ENCODE measurements at places on chromosomes 16 and 17.

DNA sequence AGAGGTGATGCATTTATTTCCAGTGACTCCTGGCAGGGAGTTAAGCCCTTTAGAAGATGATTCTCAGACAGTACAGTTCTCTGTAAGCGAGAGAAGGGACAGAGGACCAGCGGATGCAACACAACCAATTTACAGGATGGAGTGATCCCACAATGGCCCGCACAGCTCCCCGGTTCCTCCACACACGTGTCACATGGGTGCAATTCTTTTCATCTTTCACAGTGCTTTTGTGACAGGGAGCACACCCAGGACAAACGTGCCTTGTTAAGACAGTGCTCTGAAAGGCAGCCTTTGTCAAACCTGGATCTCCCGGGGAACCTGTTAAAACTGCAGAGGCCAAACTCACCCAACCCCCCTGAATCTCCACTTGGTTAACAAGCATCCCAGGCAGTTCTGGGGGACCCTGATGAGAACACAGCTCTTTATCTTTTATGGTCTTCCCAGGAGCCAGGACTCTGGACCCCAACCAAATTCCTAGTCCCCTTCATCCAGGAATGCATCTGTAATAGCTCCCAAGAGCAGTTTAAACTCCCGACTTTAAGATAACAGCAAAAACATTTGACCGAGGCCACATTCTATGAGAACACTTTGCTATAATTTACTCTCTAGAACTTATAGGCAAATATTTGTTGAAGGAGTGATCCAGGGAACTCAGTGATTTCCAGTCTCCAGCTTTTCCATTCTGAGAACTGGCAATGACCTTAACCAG lies 134.9 kb upstream of the CDH5 start:
- DNase-seq: no peak

DNA sequence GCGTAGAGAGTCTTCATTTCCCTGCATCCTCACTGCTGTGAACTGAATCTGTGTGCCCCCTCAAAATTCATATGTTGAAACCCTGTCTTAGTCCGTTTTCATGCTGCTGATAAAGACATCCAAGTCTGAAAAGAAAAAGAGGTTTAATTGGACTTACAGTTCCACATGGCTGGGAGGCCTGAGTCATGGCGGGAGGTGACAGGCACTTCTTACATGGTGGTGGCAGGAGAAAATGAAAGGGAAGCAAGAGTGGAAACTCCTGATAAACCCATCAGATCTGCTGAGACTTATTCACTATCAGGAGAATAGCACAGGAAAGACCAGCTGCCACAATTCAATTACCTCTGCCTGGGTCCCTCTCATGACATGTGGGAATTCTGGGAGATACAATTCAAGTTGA lies 3.1 kb upstream of the CCDC42 start:
- DNase-seq: no peak

DNA sequence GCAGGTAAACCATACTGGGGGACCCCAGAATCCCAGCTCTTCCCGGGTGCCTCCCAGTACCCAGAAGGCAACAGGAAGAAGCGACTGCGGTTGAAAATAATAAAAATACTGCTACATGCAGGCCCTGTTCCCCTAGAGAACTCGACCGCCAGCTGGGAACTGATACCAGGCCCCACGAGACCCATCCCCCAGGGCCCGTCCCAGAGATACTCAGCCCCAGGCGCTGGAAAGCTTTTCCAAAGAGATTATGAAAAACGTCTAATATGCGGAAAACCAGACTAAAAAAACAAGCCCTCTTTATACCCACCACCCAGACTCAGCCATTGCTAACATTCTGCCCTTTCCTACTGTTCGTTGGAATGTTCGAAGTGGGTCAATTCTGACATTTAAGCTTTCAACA lies 12.9 kb upstream of the MEAK7 start:
- DNase-seq: no peak

- DNase-seq: no peak
These were observed 163.7 kb downstream of the WSCD1 start for GRCh38 chr17:6233856-6234255.

GRCh38 chr17:79792984-79793923 lies 3.6 kb downstream of the CBX8 start:
- DNase-seq: no peak

DNA sequence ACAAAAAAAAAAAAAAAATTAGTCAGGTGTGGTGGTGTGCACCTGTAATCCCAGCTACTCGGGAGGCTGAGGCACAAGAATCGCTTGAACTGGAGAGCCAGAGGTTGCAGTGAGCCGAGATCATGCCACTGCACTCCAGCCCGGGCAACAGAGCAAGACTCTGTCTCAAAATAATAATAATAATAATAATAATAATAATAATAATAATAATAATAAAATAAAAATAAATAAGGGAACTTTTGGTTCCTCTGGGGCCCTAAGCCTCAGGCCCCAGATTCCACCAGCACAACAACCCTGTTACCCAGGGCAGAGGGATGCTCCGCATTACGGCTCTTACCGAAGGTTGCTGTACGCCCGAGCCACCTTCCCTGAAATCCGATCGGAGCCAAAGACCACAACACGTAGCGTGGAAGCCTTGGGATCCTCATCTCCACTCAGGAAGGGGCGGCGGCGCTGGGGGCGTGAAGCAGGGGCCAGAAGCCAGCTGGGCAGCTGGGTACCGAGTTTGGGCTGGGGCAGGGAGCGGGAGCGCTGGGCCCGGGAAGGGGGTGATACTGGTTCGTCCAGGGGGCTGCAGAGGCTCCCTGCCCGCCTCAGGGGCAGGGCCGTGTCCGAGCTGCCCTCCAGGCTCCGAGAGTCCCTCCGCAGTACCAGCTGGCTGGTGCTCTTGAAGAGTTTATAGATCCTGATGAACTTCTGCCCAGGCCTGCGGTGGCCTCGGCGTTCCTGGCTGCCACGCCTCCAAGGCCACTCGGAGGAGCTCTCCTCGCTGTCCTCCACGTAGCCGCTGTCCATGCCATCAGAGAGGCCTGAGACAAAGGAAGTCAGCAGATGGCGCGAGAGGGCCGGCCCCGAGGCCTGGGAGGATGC lies 20.6 kb upstream of the PIK3R6 start:
- DNase-seq: no peak

- no peak for DNase-seq
These were observed 3.0 kb upstream of the PIPOX start for GRCh38 chr17:29039764-29040598.

DNA sequence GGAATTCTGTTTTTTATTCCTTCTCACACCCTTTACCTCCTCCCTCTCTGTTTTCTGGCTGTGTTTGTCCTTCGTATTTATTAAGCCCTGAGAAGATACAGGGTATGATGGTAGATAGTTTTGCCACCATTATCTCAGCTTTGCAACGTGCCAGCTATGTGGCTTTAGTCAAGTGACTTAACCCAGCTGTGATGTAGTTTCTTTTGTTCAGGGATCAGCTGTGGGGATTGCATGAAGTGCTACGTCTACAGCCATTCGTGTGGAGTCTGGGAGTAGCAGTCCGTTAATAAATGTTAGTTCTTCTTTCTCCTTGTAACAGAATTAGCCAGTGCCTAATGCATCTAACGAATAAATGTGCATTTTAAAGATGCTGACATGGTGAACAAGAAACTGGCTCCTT lies 128.4 kb downstream of the HAPSTR1 start:
- no peak for DNase-seq

GRCh38 chr17:861364-861763 lies 79.2 kb downstream of the MRM3 start:
- no peak for DNase-seq

DNA sequence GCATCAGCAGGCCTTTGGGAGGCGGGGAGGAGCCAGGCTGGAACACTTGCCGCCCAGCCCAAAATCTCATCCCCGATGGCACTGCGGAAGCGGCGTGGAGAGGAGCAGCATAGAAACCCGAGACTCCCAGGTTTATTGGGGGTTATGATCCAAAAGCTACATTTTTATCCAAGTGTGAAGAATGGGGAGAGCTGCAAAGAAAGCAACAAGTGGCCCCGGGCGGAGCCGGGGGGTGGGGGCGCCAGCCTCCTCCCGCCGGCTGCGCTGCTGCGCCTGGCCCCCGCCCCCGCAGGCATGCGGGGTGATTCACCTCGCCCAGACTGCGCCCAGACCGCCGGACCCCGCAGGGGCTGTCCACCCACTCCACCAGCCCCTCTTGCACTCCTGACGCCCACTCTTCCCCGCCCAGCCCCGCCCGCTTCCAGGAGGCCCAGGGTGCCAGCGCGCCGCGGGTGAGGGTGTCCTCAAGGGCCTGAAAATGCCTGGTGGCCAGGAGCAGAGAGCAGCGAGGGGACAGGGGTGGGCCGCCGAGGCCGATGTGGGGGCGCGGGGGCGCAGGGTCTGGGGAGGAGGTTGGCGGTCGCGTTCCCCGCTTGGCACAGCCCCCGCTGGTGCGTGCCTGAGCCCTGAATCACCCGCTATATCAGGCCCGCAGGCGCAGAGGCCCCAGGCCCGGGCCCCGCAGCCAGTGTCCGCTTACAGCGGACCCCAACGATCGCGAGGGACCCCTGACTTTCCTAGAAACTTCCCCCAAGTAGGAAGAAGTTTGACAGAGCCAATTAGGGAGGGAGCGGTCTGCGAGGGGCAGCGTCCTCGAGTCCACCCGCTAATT lies 1.3 kb downstream of the CAVIN1 start:
- DNase-seq: no peak

DNA sequence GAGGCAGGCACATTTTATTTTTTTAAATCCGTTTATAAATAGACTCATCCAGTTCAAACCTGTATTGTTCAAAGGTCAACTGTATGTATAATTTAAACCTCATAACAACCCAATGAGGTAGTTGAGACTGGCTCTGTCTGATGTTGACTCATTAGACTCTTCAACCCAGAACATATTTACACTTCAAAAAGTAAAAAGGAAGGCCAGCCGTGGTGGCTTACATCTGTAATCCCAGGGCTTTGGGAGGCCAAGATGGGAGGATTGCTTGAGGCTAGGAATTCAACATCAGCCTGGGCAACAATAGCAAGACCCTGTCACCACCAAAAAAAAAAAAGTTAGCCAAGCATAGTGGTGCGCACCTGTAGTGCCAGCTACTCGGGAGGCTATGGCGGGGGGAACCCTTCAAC lies 32.5 kb upstream of the DHRS7B start:
- DNase-seq: no peak

GRCh38 chr17:73802314-73802713 lies 158.1 kb upstream of the SDK2 start:
- DNase-seq: no peak

DNA sequence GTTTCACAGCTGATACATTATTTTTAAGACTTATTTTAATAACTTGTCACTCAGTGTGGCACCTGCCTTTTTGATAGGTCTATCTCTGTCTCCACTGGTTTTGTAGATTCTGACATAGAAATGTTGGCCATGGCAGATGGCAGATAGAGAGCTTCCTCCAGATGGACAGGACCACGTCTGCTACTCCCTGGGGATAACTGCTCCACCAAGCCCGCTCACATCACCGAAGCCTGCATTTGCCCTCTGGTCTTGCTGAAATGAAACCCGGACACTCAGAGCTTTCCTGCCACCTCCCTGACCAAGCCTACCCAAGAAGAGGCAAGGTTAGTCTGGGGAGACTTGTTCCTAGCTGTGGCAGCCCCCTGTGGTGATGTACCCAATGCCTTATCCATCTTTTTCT lies 16.4 kb upstream of the HAP1 start:
- no peak for DNase-seq

DNA sequence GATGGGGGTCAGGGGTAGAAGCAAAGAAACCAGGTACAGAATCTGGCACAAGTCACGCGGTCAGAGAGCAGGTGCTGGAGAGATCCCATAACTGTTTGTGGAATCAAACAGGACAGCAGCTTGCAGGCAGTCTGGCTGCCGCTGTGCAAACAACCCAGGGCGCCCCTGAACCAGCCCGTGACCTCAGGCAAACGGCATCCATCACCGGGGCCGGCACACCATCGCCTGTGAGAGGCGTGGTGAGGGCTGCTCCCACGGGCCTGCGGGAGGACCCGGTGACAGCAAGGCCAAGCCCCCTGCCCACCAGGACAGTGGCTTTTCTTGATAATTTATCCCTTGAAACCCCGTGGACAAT lies 47.9 kb downstream of the CBFA2T3 start:
- no peak for DNase-seq

- DNase-seq: no peak
These were observed 15.9 kb upstream of the HSBP1 start for GRCh38 chr16:83791916-83792315.

- no peak for DNase-seq
These were observed 24.5 kb upstream of the GPRC5C start for GRCh38 chr17:74407384-74407783.

GRCh38 chr16:66524601-66525164 lies 25.2 kb downstream of the TK2 start:
- DNase-seq: no peak

- no peak for DNase-seq
These were observed 3.4 kb downstream of the PPP1R9B start for GRCh38 chr17:50146927-50147665.

GRCh38 chr16:23269248-23269953 lies 32.7 kb upstream of the SCNN1B start:
- no peak for DNase-seq

DNA sequence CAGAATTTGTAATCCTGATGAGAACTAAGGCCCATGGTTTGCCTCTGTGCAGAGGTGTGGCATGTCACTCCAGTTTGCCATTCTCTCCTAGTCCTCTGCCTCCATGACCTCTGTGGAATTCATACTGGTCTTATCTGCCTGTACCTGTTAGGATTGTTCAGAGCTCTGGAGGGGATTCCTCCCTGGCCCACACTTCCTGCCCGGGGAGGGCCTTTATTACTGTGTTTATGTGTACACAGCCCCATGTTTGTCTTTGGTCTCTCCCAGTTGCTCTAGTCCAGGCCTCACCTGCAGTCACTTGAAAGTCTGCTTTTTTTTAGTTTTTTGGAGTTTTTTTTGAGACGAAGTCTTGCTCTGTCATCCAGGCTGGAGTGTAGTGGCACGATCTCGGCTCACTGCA lies 36.4 kb downstream of the RHBDL3 start:
- no peak for DNase-seq

- DNase-seq: no peak
These were observed 53.7 kb downstream of the SF3B3 start for GRCh38 chr16:70577256-70577698.

- DNase-seq: no peak
These were observed 49.3 kb upstream of the JPH3 start for GRCh38 chr16:87552772-87553573.

DNA sequence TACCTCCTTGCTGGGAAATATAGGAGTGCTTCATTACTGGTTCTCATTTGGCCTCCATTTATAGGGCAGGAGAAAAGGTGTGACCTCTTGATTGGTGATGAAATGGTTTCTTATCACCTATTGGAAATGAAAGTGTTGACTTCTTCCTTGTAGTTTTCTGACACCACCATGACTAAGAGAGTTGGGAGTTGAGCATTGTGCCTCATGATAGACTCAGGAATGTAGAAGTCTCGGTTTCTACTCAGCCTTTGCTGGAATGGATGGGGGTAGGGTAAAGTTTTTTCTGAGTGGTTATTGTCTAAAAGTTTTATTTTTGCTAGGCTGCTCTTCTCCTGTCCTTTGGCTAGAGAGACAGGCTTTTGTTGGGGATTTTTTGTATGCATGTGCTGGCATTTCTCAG lies 117.4 kb downstream of the PHKB start:
- no peak for DNase-seq

GRCh38 chr16:13324851-13325250 lies 423.5 kb downstream of the SHISA9 start:
- no peak for DNase-seq

All from stimulated activated CD8-positive, alpha-beta memory T cell treated with anti-CD3 and anti-CD28 coated beads, Interleukin-15, amount 100 ng/mL, for 48 hours (primary cell).